ENCODE measurements at places on chromosomes 6 and 20.

GRCh38 chr6:108120311-108120710 is 45.5 kb upstream of the NR2E1 start:
- no peak for DNase-seq

DNA sequence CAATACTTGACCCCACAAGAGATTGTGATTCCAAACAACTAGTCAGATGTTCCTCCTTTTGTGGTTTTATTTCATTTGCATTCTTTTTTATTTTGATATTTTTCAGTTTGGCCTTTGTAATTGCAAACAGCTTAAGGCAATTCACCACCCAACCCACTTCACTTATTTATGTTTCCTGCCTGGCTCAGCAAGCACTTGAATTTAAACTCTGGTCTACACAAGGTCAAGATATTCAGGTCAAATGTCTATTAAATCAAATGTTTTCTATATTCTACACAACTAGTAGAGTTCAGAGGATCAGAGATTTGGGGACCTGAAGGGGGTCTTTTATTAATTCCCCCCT is 100.1 kb downstream of the SGK1 start:
- DNase-seq: no peak

GRCh38 chr6:143331362-143331761 is 119.1 kb downstream of the ADAT2 start:
- DNase-seq: no peak

GRCh38 chr6:144278659-144279314 is 6.3 kb upstream of the UTRN start:
- no peak for DNase-seq

GRCh38 chr6:105755885-105756284 is 330.3 kb upstream of the PRDM1 start:
- no peak for DNase-seq

DNA sequence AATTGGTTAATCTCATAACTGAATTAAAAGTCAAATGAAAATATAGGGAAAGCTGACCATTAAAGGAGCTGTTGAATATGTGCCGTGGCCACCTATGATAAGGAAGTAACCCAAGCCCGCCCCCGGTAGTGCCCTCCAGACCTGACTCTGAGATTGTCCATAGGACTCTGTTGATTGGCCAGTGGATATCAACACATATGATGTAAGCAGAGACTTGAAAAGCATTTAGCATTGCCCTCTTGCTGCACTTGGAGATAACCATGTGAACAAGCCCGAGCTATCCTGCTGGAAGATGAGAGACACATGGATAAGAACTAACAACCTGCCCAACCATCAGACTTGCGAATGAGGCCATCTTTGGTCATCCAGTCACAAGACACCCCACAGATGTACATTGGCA is 83.2 kb downstream of the LINC00237 start:
- DNase-seq: no peak

DNA sequence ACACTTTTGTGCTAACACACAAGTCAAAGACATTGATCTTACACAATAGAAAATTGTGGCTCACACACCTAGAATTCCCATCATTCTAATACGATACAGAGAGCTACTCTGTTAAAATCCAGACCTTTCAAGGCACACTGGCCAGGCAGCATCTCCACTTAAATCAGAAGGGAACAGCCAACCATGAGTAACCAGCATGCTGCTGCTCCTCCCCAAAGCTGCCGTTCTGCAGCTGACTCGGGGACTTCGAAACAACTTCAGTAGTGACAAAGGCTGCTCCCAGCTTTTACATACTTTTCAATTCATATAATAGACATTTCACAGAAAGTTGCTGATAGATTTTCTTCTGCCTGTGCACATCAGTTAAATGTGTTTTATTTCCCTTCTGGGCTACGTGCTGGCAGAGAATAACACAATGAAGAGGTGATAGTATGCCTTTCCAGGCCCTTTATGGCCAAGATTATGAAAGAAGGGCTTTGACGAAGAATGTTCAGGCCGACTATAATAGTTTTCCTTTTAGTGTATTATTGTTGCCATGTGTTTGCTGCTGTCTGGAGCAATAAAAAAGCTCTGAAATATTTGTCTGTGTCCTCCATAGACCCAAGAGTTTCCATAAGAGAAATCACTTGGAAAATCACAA is 159.0 kb downstream of the GMDS start:
- DNase-seq: no peak

GRCh38 chr6:105431226-105431625 is 28.3 kb upstream of the PREP start:
- no peak for DNase-seq

- peak; percentile 43 for DNase-seq
These were observed 831 bp downstream of the PMEPA1 start for GRCh38 chr20:57708694-57709673.

DNA sequence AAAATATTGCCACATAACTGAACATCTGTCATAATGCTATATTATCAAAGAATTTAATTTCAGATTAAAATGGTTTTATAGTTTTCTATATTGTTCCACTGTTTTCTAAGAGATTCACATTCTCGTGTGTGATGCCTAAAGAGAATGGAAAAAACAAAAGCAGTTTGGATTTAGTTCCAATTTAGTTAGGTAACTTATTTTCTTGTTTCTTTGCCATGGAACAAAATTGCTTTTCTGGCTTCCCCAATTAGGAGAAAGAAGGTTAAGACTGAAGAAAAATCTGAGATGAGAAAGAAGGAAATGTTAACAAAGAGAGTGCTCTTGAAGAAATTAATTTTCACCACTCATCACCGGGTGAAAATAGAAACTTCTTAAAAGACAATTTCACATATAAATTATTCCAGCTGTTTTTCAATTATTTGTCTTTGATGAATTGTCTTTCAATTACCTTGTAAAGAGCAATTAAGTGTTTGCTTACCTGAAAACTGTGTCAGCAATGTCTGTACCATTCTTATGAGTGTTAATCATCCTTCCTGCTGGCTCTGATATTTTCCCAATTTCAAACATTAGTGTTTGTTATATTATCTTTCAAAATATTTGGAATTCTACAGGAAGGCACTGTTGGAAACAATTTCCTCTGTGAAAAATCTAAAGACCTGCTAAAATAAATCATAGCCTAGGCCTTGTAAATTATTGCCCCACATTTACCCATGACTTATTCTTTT is 19.5 kb downstream of the PHACTR2 start:
- no peak for DNase-seq

- DNase-seq: no peak
These were observed at the start of gene PPP1R3G for GRCh38 chr6:5084781-5085647. TSS of gene PPP1R3G (plus strand) at chr6:5085341. CDS start at chr6:5085486, 145 bp downstream.

GRCh38 chr20:51444467-51444866 is 98.1 kb downstream of the NFATC2 start:
- no peak for DNase-seq

GRCh38 chr20:16661756-16662155 is 68.1 kb upstream of the SNRPB2 start:
- no peak for DNase-seq

DNA sequence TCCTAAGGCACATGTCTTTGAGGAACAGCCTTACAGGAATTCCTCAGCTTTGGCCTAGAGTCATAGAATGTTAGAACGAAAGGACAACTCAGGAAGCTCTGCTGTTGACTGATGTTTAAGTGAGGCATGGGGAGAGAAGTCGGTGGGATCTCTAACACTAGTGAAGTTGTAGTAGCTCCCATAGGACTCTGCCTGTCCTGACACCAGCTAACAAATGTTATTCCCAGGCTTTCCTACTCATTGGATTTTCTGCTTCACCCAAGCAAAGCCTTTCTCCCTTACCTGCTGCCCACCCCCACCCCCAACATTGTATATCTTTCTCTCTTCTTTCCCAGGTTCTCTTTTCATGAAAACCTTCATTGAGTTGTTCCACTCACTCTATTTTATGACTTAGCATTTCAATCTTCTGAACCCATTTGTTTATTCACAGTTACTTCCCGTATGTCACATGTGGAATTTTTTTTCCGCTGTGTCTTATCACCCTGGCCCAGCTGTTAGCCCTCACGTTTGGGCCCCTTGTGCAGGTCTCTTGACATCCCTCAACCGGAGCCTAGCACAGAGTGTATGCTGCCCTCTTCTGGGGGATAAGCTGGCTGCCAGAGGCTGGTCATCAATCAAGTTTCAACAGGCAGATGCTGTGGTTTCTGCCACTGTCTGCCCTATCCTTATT is 39.2 kb upstream of the RNF8 start:
- DNase-seq: no peak
